Hematopoietic multipotent progenitor cell treated with erythropoietin and hydrocortisone succinate and interleukin-3 and kit ligand, for 15 days (in vitro differentiated cells): ENCODE measurements at places on chromosomes 6 and 20.

- DNase-seq: no peak
These were observed 88.1 kb downstream of the PPP1R14C start for GRCh38 chr6:150230832-150231524.

- DNase-seq: no peak
These were observed 89.7 kb downstream of the SMPDL3A start for GRCh38 chr6:122878796-122879195.

DNA sequence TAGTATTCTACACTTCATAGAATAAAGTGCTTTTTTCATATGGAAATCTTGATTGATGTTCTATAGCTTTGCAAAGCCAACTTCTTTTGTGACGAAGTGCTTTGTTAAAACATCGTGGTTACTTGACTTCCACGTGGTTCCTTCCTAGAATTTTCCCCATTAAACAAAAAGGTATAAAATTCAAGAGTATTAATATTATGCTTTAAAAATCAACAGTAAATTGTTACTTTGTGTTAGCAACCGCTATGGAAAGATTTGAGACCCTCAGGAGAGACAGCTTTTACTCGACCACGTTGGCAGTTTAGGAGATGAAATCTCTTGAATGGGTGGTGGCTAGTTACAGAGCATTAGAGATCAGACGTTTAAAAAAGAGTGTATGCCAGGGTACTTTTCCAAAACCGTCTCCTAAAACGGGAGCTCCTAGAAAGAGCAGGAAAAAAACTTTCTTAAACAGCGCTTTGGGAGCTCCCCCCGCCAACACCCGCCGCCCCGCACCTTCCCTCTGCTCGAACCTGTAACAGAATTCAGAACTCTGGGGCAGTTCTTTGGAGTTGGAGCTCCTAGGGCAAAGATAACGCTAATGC, 920 bp downstream of the GJA1 start:
- DNase-seq: no peak

GRCh38 chr20:60486315-60486714, 528.1 kb downstream of the CDH26 start:
- no peak for DNase-seq
